Naive thymus-derived CD4-positive, alpha-beta T cell (primary cell): ENCODE measurements at places on chromosomes 5 and 9. TPM values are rescaled to one million over a fixed set of nuclear protein-coding genes. Genes with fewer than 3 reads are reported as not detected.

GRCh38 chr9:136546697-136547501, 1.1 kb upstream of the NOTCH1 start:
- peak; percentile 59 for DNase-seq

DNA sequence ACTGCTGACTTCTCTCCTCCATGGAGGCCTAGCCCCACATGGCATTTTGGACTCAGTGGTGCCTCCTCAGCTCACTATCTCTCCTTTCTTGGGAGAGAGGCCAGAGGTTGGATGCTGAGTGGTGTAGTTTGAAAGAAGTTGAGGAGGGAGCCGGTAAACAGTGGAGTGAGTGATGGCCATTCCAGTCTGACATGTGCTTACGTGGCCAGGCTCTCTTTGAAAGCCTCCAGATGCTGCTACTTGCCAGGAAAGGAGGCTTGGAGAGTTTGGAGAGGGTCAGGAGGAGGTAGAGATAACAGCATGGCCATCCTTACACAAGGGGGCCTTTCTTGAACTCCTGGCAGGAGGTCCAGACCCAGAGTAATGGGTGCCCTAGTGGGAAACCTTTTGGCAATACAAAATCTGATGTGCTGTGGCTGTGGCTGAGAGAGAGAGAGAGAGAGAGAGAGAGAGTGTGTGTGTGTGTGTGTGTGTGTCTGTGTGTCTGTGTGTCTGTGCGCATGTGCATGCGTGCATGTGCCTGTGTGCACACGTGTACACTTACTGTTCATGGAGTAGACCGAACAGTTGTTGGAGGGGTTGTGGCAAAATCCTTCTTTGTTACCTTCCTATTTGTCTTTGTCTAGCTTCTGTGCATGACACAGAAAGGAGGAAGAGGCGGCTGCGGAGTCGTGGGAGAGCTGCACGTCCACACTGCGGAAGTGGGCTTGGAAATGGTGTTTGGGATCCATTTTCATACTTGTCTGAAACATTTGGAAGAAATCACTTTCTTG, 37.8 kb downstream of the RALGPS1 start:
- no peak for DNase-seq

- no peak for DNase-seq
Observed at GRCh38 chr5:178068293-178068692, 45.0 kb upstream of the N4BP3 start.

DNA sequence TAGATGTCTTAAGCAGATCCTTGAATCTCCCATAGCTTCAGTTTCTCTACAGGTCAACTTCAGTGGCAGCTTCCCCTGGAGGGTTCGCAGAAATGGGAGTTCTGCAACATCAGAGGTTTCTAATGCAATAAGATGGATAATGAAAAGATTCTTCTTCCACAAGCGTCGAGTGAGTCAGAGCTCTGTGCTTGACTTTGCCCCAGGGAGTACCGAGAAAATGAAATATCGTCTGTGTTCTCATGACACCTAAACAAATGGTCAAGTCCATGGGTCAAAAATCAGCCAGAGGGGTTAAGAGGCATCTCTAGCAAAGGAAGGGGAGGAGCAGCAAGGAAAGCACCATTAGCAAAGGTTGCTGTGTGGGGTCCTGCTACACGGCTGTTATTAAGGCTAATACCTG, 3.2 kb upstream of the ADRA1B start:
- no peak for DNase-seq

DNA sequence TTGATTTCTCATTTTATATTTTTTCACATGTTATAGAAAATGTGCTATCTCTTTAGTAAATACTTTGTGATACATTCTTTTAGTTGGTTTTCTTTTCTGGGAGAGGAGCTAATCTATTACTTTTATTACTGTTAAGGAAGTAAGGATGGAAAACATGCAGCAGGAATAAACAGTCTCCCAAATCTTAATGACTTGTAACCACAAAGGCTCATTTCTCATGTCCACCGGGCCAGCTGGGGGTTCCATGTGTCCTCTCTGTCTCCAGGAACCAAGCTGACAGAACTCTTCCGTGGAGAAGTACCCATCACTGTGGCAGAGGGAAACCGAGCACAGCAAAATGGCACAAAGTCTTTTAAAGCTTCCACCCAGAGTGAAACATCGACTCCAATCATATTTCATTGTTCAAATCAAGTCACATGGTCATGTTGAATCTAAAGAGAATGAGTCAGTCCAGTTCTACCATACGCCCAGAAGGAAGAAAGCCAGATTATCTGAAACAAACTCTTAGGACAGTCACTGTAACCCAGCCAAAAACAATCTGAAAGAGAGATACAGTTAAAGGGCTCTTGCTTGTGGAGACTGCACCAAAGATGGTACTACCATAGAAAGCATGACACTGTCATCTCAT, 97.1 kb upstream of the CDH6 start:
- no peak for DNase-seq

GRCh38 chr9:28656727-28657126, 1083.4 kb upstream of the C9orf72 start:
- no peak for DNase-seq

GRCh38 chr5:83467371-83468035, 4.0 kb upstream of the VCAN start:
- DNase-seq = no peak

DNA sequence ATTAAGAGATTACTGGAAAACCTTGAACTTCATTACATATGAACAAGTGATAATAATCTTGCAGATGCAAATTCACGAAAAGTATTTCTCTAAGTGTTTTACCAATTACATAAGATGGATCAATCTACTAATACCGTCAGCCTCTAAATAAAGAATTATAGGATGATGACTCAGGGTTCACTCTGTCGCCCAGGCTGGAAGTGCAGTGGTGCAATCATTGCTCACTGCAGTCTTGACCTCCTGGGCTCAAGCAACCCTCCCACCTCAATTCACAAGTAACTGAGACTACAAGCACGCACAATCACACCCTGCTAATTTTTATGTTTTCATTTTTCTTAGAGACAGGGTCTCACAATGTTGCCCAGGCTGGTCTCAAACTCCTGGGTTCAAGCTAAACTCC, 56.1 kb downstream of the CHD1 start:
- DNase-seq = no peak

GRCh38 chr9:112331674-112331952, 1.8 kb downstream of the PTBP3 start:
- no peak for DNase-seq

The OLFML2A gene
- polyA plus RNA-seq = not detected

The CMYA5 gene
- polyA plus RNA-seq = 0.08 TPM

The ANKRD31 gene
- polyA plus RNA-seq = 0.22 TPM

The PCDHB4 gene
- polyA plus RNA-seq = not detected
